Tongue (tissue), 3 donors: ENCODE measurements at places on chromosomes 1 and 21.

DNA sequence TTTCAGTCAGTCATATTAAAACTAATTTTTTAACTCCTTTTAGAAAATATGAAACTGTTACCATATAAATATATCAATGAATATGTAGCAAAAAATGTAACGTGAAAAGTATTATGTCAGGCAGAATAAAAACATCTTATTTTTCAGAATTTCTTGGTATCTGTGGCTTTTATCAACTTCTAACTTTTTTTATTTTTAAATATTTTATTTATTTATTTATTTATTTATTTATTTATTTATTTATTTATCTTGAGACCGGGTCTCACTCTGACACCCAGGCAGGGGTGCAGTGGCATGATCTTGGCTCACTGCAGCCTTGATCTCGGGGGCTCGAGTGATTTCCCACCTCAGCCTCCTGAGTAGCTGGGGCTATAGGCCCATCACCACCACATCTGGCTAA is 87.6 kb downstream of the C21orf91 start:
- DNase-seq: no peak

GRCh38 chr1:182888736-182889531 is 49.8 kb downstream of the DHX9 start:
- peak; percentile 13 for DNase-seq

- DNase-seq: peak; percentile 72
Observed at GRCh38 chr1:18481190-18481920, 625 bp downstream of the KLHDC7A start.

- no peak for DNase-seq
Observed at GRCh38 chr1:175840787-175841186, 97.4 kb upstream of the TNR start.

DNA sequence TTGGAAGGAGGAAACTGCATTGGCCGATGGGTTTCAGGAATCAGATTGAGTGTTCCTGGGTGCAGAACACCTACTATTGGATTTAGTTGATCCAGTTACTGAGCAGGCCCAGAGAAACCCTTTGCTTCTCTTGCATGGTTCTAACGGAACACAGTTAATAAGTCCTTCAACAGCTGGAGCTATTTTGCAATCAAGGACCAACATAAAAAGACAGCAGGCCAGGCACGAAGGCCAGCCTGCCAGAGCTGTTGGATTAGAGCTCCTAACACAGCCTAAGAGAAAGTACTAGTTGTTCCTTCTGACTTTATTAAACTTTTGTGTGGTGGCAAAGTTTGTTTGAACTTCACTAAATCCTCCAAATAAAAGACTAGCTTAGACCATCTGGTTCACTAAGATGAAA is 148.0 kb upstream of the LMO4 start:
- DNase-seq: no peak

GRCh38 chr1:43329995-43330751 is 7.4 kb upstream of the MPL start:
- peak; percentile 12 for DNase-seq

DNA sequence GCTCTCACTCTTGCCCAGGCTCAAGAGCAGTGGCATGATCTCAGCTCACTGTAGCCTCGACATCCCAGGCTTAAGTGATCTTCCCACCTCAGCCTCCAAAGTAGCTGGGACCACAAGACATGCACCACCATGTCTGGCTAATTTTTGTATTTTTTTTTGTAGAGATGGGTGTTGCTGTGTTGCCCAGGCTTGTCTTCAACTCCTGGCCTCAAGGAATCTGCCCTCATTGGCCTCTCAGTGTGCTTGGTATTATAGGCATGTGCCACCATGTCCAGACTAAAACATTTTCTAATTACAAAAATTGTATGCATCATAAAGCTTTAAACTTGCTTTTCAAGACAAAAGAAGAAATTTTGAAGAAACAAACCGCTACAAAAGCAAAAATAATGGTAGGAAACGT is 20.1 kb downstream of the CBR1 start:
- no peak for DNase-seq

DNA sequence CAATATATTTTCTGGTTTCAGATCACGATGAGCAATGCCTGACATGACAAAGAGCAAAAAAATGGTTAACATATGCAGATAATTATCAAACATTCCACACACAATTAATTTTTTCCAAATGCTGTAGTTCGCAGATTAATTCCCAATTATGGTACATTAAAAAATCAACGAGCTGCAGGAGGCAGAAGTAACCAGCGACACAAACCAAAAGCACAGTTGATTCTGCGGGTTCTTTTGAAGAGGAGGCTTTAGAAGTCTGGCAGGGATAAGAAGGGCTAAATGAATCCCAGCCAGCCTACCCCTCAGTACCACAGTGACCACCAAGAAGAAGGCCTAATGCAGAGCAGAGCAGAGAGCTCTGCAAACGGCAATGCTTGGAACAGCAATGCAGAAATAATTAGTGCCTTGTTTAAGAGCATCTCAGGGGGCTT is 17.0 kb upstream of the KNCN start:
- no peak for DNase-seq

- no peak for DNase-seq
Observed at GRCh38 chr1:97164276-97164639, 442.7 kb downstream of the PTBP2 start.

- peak; percentile 90 for DNase-seq
Observed at GRCh38 chr1:74343216-74343615, 108.0 kb downstream of the TNNI3K start.

- DNase-seq: no peak
Observed at GRCh38 chr1:113530021-113530420, 139.7 kb downstream of the MAGI3 start.

- no peak for DNase-seq
Observed at GRCh38 chr1:208117409-208117808, 126.8 kb downstream of the PLXNA2 start.

- DNase-seq: no peak
Observed at GRCh38 chr1:168799927-168800605, 71.1 kb upstream of the DPT start.

DNA sequence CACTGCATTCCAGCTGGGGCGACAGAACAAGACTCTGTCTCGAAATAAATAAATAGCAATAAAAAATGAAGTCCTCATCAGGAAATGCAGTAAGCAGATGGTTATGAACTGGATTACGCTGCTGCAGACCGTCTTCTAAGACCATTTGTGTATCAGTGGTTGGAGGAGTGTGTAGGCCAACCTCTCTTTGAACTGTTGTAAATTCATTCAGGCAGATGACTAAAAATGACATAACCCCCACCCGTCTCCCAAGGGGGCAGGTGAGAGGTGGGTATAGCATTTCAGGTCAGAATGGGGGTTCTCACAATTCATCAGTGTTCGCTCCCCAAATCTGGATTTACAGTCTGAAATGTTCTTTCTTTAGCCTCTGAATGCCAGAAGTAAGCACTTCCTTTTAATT is 177.3 kb downstream of the KIF26B start:
- no peak for DNase-seq

GRCh38 chr1:59409549-59409948 is 112.7 kb downstream of the FGGY start:
- DNase-seq: no peak

DNA sequence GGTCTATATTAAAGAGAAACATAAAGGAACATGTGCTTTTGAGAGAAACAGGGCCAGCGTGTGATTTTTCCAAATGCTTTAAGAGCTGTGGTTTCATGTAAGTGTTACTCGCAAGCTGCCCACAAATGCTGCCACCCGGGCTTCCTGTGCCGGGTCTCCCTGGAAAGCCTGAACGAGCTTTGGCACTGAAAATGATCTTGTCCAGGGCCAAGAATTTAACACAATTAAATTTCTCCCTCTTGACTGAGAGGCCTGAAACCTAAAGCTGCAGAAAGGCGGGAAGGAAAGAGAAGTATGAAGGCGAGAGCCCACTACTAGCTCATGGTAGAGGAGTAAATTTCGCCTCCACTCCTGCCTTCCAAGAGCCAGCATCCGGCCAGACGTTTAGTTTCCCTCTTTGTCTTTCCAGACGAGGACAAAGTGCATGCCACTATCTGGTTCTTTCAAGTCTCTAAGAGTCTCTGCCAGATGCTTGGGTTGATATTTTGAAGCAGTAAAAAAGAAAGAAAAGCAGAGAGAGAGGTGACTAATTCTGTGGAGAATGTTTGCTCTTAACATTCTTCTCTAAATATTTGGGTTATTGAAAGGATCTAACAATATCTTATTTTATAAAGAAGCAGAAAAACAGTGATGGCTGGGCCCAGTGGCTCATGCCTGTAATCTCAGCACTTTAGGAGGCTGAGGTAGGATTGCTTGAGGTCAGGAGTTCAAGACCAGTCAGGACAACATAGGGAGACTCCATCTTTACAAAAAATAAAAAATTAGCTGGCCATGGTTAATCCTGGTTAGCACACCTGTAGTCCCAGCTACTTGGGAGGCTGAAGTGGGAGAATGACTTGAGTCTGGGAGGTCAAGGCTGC is 100.0 kb upstream of the HNRNPU start:
- DNase-seq: peak; percentile 52

- DNase-seq: no peak
Observed at GRCh38 chr1:117389284-117389683, 22.0 kb downstream of the MAN1A2 start.

DNA sequence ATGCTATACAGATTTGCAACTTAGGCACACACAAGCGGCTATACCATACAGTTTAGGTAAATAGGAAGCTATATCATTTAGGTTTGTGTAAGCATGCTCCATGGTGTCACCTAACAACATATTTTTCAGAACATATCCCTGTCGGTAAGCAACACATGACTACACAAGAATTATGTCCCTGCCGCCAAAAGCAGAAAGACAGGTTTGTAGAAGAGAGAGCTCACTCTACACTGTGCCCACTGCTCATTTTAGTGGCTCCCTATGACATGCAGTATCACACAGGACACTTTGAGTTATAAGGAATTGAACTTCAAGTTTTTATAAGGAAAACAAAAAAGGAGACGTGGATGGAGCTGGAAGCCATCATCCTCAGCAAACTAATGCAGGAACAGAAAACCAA is 132.5 kb upstream of the KAZN start:
- DNase-seq: peak; percentile 31

DNA sequence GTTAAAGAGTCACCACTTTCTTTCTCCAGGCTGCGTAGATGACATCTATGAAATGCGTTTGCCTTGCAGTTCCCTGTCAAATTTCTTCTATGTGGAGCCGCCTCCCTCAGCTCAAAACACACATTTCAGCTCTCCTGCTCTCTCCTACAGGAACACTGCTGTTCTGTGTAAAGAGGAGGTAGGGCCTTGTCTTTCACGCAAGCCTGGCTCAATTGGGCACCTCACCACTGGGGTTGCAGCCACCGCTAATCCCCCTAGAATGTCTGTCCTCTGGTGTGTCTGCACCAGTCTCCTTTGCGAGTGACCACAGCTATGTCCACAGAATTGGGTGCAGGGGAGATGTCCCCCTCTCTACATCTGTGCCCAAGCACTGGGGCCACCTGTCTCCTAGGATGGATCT is 31.8 kb upstream of the CFHR4 start:
- no peak for DNase-seq

DNA sequence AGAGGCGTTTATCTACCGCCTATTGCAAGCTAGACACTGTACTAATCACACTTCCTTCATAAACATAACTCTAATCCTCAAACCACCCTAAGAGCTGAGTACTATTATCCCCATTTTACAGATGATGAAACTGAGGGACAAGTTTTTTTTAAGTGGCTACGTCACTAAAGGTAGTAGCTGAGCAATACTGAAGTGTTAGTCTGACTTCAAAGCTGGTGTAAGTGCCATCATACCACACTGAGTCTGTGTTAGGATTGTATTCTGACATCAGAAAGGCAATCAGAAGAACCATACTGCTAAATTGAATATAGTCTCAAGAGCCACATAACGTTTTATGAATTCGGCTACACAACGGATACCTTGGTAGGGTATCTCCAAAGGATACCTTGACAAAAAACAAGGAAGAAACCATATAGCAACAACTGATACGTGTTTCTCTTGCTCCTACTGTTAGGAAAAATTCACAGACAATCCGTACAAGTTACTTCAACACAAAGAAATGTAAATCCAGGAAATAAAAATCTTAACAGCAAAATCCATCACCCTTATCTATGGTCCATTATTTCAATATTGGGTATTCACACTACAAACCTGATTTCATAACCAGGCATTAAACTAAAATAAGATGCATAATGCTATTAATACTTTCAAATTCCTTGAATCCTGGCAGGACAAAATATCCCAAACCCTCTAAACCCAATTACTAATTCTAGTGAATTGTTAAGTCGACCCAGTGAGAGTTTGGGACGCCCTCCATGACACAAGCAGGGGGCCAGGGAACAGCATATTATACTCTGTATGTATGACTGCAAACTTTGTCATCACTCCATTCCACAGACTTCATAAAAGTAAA is 1.6 kb downstream of the TP53BP2 start:
- DNase-seq: no peak

- no peak for DNase-seq
Observed at GRCh38 chr1:198492872-198493271, 47.6 kb downstream of the ATP6V1G3 start.

- DNase-seq: no peak
Observed at GRCh38 chr1:83083589-83084224, 915.2 kb downstream of the TTLL7 start.

GRCh38 chr1:172650474-172651193 is 8.3 kb upstream of the FASLG start:
- DNase-seq: no peak

- peak; percentile 69 for DNase-seq
Observed at GRCh38 chr1:221637641-221638041, 104.2 kb downstream of the DUSP10 start.

DNA sequence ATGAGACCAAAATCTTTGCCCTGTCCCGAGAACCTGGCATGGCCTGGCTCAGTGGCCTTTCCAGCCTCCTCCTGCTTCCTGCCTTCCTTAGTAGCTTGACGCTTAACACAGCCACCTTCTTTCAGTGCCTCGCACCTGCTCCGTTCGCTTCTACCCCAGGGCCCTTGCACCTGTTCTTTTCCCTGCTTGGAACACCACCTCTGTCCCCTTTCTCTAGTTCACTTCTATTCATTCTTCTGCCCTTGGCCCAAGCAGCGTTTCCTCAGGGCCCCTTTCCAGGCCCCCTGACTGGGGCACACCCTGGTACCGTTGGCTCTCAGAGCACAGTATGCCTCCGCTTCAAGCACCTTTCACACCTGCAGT is 9.0 kb upstream of the HTR6 start:
- DNase-seq: no peak

DNA sequence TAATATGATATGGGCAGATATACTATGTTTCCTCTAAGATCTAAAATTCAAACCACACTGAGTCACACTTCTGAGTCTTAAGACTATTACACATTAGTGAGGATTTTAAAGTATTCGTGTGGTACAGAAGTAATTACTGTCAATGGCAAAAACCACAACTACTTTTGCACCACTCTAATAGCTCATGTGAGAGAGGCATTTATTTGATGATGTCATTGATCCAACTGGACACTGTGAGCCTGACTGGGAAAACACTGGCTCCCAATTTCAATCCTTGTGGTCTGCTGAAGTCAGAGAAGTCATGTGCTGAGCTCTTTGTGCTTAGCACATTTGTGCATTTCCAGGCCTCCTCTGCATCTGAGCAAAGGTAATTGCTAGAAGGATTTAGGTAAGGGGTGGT is 377.8 kb downstream of the USH2A start:
- DNase-seq: no peak

GRCh38 chr1:61797045-61797755 is 54.9 kb downstream of the PATJ start:
- DNase-seq: no peak
